NB4 (cell line): ENCODE measurements at places on chromosomes 16 and 17.

DNA sequence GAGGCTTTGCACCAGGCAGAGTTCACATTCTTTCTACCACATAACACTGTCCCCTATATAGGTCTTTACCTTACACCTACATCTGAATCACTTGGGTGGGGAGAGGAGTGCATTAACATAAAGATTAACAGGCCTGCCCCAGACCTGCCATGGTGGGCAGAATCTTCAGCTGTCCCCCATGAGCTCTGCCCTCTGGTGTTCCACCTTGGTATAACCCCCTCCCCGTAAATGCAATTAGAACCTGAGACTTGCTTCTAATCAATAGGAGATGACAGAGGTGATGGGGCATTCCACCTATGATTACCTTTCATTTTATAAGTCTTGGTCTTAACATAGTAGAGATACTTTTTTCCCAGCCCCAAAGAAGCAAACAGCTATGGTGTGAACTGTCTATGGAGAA lies 20.4 kb upstream of the GRIN2A start:
- no peak for DNase-seq

- no peak for DNase-seq
Measured at GRCh38 chr16:69326172-69326873, 4.1 kb downstream of the PDF start.

DNA sequence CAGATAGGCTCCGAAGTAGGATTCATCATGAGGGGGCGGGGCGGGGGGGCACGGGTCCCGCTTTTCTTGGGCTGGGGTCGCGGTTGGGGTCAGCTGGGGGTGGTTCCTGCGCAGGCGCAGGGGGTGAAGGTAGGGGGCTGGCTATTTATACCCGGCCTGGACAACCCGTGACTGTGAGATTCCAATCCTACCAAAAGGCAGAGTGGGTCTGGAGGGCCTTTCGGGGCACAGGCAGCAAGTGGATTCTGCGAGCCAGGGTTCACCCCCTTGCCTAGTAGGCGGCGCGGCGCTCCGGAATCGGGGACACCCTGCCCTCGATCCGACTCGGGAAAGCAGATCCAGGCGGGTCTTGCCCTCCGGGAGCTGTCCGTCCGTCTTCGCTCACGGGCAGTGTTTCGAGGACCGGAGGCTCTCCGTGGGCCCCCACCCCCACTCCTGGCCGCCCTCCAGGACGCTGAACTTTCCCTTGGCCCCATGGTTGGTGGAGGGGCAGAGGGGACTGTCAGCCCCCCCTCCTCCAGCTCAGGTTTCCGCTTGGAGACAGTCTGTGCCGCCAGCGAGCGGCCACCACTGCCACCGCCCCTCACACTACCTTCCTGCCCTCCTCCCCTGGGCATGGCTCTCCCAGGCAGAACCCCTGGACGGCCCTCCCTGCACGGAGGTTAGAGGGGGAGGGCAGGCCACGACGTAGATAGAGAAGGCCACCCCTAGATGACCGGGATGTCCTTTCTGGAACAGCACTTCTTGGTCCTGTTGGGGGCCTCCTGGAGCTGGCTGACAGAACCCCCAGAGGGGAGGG lies 634 bp downstream of the SLC2A4 start:
- no peak for DNase-seq

DNA sequence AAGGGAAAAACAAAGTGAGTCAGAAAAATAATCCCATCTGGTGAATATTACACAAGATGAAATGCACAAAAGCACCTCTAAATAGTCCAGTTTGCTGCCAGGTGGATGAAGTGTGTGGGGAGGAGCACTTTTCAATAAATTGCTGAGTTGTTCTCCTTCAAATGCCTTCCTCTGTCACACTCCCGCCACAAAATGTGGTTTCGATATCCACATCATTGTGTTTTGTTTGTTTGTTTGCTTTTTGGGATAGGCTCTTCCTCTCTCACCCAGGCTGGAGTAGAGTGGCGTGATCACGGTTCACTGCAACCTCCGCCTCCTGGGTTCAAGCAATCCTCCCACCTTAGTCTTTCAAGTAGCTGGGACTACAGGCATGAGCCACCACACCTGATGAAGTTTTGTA lies 24.6 kb upstream of the SHISA9 start:
- no peak for DNase-seq

- DNase-seq: no peak
Measured at GRCh38 chr16:75865736-75866135, 139.4 kb upstream of the CPHXL start.

DNA sequence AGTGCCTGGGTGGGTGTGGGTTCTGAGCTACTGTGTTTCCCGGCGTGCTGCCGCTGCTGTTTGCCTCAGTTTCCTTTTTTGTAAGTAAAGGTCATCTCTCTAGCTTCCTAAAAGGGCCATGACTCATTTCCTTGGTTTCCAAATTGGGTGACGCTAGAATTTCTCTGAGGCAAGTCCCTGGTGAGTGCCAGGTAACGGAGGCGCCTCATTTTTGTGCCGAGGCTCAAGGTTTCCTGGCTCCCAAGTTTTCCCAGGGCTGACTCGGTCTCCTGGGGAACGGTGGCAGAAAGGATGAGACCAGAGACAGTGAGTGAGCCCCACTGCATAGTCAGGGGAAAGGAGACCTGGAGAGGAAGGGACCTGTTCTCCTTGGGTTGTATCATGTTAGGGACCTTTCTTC lies 20.3 kb downstream of the MSI2 start:
- DNase-seq: no peak

- DNase-seq: no peak
Measured at GRCh38 chr16:10940501-10941079, 1.7 kb downstream of the DEXI start.

GRCh38 chr17:41067281-41067680 lies 1.6 kb upstream of the KRTAP2-4 start:
- DNase-seq: no peak

- no peak for DNase-seq
Measured at GRCh38 chr17:17561408-17562145, 29.9 kb downstream of the PEMT start.

GRCh38 chr16:89482817-89483205 lies 7.5 kb downstream of the ANKRD11 start:
- DNase-seq: no peak

- peak; percentile 74 for DNase-seq
Measured at GRCh38 chr17:44522883-44523671, 19.9 kb upstream of the GPATCH8 start.

DNA sequence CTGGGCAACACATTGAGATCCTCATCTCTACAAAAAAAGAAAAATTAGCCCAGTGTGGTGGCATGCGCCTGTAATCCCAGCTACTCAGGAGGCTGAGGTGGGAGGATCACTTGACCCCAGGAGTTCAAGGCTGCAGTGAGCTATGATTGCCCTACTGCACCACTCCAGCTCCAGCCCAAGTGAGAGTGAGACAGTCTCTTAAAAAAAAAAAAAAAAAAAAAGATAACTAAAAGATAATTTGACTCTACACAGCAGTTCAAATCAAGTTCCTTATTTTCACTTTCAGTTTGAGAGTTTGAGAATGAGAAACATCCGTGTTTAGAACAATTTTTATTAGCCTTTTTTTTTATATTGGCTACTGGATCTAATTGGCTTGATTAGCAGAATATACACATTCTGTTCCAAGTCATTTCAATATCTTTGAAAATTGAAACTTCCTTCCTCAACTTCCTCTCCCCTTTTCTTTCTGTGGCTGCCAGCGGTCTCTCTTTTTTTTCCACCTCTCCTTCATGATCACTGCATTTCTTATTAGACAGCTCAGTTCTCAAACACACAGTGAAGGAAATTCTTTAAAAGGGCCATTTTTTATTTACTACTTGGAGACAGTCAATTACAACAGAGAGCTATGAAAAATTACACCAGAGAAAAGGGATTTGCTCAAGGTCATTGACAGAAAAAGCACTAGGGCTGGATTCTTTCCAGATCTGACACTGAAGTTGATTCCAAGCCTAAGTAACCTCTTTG lies 4.5 kb upstream of the ACSF2 start:
- DNase-seq: peak; percentile 30

- no peak for DNase-seq
Measured at GRCh38 chr17:43025290-43025657, 243 bp downstream of the RND2 start.

- DNase-seq: no peak
Measured at GRCh38 chr16:79036541-79036940, 564.0 kb downstream of the MAF start.

DNA sequence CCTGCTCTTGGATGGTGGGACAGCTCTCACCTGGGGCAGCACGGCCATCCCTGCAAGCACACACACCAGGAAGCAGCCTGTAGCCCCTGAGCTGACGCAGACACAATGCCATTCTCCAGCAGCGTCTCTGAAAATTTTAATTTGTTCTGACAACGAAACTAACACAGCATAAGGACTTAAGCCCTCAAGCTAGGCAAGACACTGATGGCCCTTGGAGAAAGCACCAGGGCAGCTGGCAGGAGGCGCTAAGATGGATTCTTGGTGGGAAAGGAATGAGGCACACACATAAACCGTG lies 2.7 kb upstream of the LIMD2 start:
- no peak for DNase-seq

DNA sequence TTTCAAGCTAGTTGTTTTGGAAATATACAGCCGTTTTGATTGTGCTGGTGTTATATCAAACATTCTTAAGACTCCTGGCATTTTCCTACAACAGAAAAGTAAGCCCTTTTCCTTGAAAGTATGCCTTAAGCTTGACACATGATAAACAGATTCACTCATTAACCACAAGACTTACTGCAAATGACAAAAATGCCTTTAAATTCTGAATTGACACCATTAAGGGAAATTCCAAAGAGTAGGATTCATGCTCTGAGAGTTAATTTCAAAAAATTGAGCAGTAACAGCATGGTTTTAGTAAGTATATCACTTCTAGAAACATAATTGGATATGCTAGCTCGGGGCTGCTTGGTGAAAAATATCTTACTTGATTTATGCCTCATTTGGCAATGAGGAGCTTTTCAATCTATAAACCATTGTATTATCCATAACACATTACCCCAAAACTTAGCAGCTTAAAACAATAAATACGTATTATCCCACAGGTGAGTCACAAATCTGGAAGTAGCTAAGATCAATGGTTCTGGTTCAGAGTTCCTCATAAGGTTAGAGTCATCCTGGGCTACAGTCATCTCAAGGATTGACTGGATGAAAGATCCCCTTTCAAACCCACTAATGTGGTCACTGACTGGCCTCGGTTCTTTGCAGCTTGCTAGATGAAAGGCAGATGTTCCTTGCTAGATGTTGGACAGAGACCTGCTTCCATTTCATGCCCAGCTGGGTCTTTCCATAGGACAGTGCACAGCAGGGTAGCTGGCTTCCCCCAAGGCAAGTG lies 8.2 kb upstream of the PHAF1 start:
- DNase-seq: no peak

DNA sequence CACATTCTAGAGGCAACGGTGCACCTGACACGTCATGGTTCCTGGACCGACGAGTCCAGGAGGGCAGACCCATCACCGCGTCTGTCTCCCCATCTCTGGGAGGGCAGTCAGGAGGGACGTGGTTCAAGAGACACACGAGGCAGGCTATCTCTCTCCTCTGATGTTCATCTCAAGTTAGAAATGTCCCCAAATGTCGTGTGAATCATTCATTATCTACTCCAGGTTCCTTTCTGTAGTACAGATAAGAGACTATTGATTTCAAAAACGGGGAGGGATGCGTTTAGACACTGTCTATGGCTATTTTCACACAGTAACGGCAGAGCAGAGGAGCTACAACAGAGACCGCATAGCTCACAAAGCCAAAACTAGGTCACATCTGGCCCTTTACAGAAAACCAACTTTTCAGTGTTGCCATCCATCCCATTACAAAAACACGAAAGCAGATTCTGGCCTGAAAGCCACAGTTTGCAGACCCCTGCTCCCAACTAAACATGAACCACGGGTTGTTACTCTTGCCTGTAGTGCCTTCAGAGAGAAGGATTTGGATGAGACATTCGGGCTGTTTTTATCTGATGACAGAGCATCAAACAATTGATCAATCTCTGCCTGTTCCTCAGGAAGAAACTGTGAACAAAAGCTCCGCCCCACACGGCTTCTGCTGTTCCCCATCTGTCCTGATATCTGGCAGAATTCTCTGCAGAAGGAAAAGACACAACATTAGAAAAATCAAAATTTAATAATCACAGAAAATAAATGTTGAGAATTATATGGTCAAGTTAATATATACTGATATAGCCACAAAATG lies 6.8 kb downstream of the MEAK7 start:
- DNase-seq: no peak

GRCh38 chr16:54027995-54028394 lies 258.6 kb downstream of the IRX3 start:
- DNase-seq: no peak

GRCh38 chr17:59754552-59754951 lies 47.1 kb downstream of the VMP1 start:
- DNase-seq: peak; percentile 18

DNA sequence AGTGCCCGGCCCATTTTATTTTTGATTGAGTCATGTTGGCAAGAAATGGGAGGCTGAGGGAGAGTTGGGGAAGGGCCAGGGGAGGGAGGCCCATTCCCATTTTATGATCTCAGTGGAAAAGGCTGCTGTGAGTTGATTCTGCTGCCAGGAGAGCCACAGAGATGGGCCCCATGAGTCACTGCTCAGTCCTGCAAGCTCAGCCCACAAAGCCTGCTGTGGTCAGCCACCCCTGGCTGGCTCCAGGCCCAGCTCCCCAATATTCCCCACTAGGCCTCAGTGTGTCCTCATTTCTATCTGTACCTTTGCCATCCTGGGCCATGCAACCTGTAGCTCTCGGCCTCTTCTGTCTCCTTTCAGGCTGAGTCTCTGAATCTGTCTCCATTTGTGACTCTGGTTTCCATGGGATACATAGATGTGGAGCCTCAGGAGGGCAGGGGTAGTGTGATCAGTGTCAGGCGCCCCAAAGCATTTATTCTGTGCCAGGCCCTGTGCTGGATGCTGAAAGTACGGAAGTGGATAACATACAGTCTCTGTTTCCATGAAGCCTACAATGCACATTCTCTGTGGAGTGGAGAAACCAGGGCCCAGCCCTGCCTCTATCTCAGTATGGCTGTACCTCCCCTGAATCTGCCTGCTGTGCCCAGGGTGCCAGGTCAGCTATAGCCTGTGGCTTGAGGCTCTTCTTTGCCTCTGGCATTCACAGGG lies 1.9 kb upstream of the PLEKHG4 start:
- DNase-seq: peak; percentile 79

- no peak for DNase-seq
Measured at GRCh38 chr17:81222620-81222905, 202 bp downstream of the CEP131 start.

DNA sequence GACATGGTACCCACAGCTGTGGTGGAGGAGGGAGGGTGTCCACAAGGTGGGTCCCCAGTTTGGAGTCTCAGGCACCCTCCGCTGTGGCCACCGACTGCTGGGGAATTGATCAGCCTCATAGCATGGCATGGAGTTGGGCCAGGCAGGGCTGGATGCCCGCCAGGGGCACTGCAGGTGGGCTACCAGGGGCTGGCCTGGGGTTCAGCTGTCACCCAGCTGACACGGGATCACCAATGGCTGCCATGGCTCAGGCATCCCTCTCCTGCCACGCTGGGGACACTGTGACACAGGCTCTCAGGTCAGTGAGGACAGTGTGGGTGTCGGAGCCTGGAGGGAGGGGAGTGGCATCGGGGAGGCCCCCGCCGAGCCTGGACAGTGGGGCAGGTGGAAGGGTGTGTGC lies 19.8 kb upstream of the SSTR5 start:
- no peak for DNase-seq

GRCh38 chr16:58699151-58699550 lies 14.6 kb upstream of the SLC38A7 start:
- DNase-seq: no peak
